Right kidney (tissue), 9 donors: ENCODE measurements at places on chromosomes 2 and 18.

GRCh38 chr2:148221166-148221565, 200.3 kb downstream of the MBD5 start:
- DNase-seq, result no peak

- no peak for DNase-seq
These were observed 577.4 kb downstream of the DSC3 start for GRCh38 chr18:30465096-30465495.

- DNase-seq, result peak; percentile 50
These were observed 1.2 kb downstream of the CNOT9 start for GRCh38 chr2:218569661-218570500.

- no peak for DNase-seq
These were observed 78.9 kb downstream of the CPS1 start for GRCh38 chr2:210635257-210635656.

DNA sequence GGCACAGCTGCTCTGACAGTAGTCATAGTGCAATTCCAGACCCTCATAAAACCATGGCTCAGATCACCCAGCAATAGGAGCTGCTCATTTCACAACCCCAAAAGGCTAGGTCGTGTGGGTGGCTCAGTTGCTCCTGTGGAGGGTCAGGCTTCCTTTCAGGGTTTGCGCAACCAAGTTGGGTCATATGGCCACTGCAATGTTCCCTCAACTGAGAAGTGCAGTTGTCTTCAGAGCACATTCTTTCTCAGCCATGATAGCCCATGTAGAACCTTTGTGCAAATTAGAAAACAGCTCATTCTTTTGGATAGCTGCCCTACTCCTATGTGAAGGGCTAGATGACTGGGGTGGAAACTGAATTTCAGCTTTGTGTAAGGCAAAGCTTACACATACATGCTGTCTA, 3.2 kb downstream of the SERPINB13 start:
- DNase-seq, result no peak

GRCh38 chr2:9595746-9596145, 35.1 kb downstream of the YWHAQ start:
- DNase-seq, result no peak

DNA sequence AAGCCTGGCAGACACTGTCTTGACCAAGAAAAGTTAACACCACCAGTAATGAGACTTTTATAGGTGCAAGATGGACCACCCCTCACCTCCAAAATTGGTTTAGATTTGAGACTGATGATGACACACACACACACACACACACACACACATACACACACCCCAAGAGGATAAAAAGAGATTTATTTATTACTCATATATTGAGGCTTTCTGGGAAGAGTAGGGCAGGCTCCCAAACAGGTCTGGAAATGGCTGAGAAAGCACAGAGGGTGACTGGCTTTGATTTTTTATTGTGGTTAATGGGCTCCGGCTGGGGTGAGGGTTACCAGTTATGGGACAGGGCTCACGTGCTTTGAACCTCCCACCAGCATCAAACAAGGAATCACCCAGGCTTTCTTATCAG, 54.2 kb upstream of the ADAM23 start:
- DNase-seq, result no peak

DNA sequence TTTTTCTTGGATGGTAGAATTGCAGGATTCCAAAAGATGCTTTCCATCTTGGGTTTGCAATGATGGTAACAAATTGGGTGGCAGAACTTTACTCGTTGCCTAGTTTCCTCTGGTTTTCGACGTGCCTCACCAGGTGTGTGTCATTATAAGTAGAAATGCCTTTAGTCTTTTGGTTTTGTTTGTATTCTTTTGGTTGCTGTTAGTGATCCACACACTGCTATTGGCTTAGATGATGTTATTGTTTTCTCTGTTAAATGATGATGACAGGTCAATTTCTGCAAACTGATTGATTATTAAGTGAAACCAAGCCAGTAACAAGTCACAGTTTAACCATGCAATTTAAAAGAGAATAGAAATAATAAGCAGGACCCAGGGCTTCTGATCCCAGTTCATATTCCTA, 6.1 kb upstream of the LAMA3 start:
- DNase-seq, result no peak

- no peak for DNase-seq
These were observed 13.1 kb upstream of the GULP1 start for GRCh38 chr2:188278388-188279092.

GRCh38 chr2:175834477-175834876, 167.6 kb downstream of the LNPK start:
- no peak for DNase-seq

DNA sequence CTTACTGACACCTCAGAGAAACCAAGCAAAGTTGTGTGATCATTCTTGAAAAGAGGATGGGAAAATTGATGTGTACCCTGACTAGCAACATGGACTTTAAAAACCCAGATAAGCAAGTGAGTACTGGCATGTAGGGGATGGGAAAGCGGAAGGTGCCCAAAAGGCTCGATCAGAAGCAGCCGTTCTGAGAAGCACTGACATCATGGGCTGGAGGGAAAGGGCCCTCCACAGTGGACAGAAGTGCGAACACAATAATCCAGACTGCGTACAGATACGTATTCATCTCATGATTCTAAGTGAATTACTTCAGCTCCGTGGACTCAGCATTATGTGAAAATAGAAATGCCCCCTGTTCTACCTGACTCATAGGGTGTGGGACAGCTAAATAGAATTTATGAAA, 42.2 kb downstream of the CDH2 start:
- no peak for DNase-seq

- DNase-seq, result peak; percentile 71
These were observed 550 bp downstream of the RAB1A start for GRCh38 chr2:65129286-65129825.

DNA sequence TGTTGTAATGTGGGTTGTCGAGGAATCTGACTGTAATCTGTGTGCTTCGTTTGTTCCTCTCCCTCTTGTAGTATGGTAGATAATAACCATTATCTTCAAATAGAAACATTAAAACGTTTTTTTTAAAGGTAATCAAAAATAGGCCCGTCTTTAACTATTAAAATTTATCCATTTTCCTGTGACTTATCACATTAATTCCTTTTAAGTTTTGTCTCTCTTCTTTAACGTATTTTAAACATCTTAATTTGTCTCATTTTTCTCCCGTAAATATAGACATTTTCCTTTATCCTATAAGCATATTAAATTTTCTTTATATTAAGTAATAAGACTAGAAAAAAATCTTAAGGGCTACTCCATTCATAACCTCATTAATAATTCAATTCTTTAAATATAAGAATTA, 41.3 kb downstream of the EIF2AK3 start:
- DNase-seq, result no peak

DNA sequence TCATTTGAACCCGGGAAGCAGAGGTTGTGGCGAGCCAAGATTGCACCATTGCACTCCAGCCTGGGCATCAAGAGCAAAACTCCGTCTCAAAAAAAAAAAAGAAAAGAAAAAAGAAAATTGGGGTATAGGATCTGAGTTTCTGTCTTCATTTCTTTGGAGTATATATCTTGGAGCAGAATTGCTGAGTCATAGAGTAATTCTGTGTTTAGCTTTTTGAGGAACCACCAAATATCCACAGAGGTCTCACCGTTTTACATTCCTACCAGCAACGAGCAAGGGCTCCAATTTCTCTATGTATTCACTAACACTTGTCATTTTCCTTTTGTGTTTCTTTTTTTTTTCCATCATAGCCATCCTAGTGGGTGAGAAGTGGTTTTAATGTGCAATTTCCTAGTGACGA, 87.6 kb upstream of the TEX51 start:
- no peak for DNase-seq

- no peak for DNase-seq
These were observed 317.2 kb upstream of the FIGN start for GRCh38 chr2:164053021-164053420.
